ENCODE measurements at places on chromosomes 5 and 9. TPM values are rescaled to one million over a fixed set of nuclear protein-coding genes. Genes with fewer than 3 reads are reported as not detected.

The BAAT gene
- 0.35 TPM for polyA plus RNA-seq

GRCh38 chr5:60673334-60673733 is 26.6 kb downstream of the DEPDC1B start:
- DNase-seq: no peak

GRCh38 chr5:61461926-61462325 is 129.9 kb downstream of the ZSWIM6 start:
- DNase-seq: no peak

GRCh38 chr5:65779643-65780042 is 57.6 kb downstream of the NLN start:
- no peak for DNase-seq

Measured in left renal pelvis (tissue), 4 donors.